ENCODE measurements at places on chromosomes 1 and 21.

- peaks cover 93% of the 10 kb centered on the region for H3K36me3 ChIP-seq
- H3K4me3 ChIP-seq, result no peak overlapping the region
- no peaks in the 10 kb centered on the region for H3K27me3 ChIP-seq
- no peak overlapping the region for H3K27ac ChIP-seq
Measured at GRCh38 chr1:11023201-11023600, 10.7 kb downstream of the TARDBP start.

- no peak overlapping the region for H3K27ac ChIP-seq
- no peaks in the 10 kb centered on the region for H3K4me1 ChIP-seq
- H3K36me3 ChIP-seq, result no peaks in the 10 kb centered on the region
- H3K27me3 ChIP-seq, result no peaks in the 10 kb centered on the region
- H3K4me3 ChIP-seq, result no peak overlapping the region
Measured at GRCh38 chr21:40668555-40669275, 178.2 kb downstream of the DSCAM start.

DNA sequence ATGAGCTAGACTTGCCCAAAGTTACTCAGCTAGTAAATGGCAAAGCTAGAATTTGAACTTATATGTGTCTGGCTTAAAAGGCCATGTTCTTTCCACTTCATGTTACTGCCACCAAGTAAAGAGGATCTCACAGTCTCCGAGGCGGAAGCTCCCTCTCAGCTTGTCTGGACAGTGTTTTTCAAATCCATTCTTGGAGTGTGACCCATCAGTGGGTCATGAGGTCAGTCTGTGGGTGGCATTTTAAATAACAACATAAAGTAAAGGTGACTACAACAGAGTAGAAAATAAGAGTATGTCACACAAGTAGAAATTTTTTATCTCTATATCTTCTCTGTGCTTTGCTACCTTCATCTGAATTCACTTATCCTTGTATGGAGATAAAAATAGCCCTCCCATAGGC lies 3.2 kb upstream of the HMGB4 start:
- H3K36me3 ChIP-seq, result no peaks in the 10 kb centered on the region
- H3K27ac ChIP-seq, result no peak overlapping the region
- peaks cover 11% of the 10 kb centered on the region for H3K27me3 ChIP-seq

GRCh38 chr1:227424953-227425352 lies 106.7 kb upstream of the CDC42BPA start:
- H3K4me1 ChIP-seq, result peaks cover 25% of the 10 kb centered on the region
- no peaks in the 10 kb centered on the region for H3K36me3 ChIP-seq
- no peak overlapping the region for H3K4me3 ChIP-seq
- H3K27ac ChIP-seq, result no peak overlapping the region

DNA sequence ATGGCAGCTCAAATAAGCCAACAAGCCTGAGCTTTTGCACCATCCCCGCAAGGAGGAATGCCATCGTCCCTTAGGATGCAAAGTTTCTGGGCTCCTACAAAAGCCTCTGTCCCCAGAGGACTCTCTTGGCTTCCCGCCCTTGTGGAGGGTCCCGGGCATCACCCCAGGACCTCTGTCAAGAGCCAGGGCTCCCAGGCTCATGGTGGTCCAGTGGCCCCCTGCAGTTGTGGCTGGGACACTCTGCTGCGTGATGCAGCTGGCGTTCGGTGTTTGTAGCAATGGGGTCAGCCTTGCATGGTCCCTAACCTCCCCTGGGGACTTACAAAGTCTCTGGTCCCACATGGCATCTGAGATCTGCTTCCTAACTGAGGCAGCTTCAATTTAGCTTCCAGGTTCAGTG lies 104.7 kb downstream of the RIPK4 start:
- H3K4me1 ChIP-seq, result peaks cover 9% of the 10 kb centered on the region
- H3K36me3 ChIP-seq, result no peaks in the 10 kb centered on the region
- no peak overlapping the region for H3K4me3 ChIP-seq
- peak; percentile 61 for DNase-seq
- no peaks in the 10 kb centered on the region for H3K27me3 ChIP-seq
- no peak overlapping the region for H3K27ac ChIP-seq

GRCh38 chr1:12600880-12601633 lies 17.0 kb downstream of the DHRS3 start:
- H3K4me3 ChIP-seq, result no peak overlapping the region
- peak overlapping the region; percentile 90 for H3K27ac ChIP-seq
- no peaks in the 10 kb centered on the region for H3K27me3 ChIP-seq

DNA sequence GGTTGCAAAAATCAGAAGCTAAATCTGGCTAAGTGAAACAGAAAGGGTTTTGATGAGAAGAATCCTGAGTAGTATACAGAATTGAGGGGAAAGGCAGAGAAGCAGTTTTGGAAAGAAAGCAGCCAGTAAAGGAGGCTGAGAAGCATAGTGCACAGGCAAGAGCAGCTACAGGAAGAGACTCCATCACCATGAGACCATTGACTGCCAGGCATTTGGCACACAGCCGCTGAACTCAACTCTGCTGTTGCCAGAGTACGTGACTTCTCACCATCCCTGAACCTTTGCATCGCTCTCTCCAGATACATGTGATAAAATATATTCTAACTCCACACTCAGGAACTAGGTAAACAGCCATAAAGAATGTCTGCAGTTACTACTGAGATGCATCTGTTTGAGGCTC lies 128.3 kb upstream of the C1orf21 start:
- H3K4me1 ChIP-seq, result no peaks in the 10 kb centered on the region
- H3K27ac ChIP-seq, result no peak overlapping the region
- no peaks in the 10 kb centered on the region for H3K36me3 ChIP-seq
- DNase-seq, result no peak
- no peaks in the 10 kb centered on the region for H3K27me3 ChIP-seq
